ENCODE measurements at places on chromosomes 5 and 9.

GRCh38 chr9:3793971-3794383 is 268.2 kb upstream of the RFX3 start:
- DNase-seq, result no peak

GRCh38 chr9:113355040-113355596 is 5.8 kb downstream of the BSPRY start:
- DNase-seq, result no peak

- DNase-seq, result no peak
Measured at GRCh38 chr9:106753155-106753671, 109.8 kb upstream of the ZNF462 start.

GRCh38 chr5:72390836-72391235 is 70.7 kb downstream of the PTCD2 start:
- DNase-seq, result no peak

DNA sequence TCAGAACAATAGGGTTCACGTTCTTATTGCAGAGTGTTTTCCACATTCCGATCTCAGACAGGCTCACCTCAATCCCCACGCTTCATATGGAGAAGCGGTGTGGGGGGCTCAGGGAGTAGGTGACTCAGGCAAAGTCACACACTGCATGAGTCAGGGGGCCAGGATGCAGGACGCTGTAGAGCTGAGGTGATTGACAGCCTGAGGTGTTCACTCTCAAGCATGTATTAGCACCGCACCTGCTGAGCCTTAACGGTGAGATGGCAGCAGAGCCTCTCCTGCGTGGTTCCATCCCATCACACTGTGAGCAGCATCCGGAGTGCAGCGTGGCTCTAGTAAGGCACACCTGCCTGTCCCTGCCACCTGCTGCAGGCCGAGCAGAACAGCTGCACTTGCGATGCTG is 194.0 kb downstream of the IRX2 start:
- DNase-seq, result no peak

DNA sequence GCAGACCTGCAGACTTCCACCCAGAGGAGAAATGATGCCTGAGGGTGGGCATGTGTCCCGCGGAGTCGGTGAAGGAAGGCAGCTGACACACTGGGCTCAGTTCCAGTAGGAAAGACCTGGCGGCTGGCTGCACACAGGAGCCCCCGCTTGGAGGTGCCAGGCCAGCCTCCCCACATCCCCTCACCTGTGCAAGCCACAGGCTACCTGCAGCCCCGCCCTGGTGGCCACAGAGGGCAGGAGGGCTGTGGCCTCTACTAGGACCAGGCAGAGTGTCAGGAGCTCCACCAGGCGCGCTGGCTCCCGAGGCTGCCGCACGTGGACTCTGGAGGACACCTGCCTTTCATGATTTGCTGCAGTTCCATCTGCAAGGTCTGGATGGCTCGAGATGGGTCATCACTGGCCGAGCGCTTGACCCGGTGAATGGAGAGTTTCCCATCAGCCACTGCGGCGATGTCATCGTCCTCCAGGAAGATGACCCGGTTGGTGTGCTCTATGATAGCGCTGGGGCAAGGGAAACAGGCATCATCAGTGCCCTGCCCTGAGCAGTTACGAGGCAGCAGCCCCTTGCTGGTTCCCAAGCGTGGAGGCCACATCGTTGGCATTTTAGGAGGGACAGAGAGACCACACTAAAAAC is 26.7 kb upstream of the MAPK9 start:
- DNase-seq, result no peak

GRCh38 chr9:105278751-105279150 is 34.3 kb downstream of the SLC44A1 start:
- DNase-seq, result no peak

- no peak for DNase-seq
Measured at GRCh38 chr5:57955511-57955910, 472.9 kb upstream of the ACTBL2 start.

GRCh38 chr5:75335952-75336614 is 937 bp upstream of the HMGCR start:
- no peak for DNase-seq

DNA sequence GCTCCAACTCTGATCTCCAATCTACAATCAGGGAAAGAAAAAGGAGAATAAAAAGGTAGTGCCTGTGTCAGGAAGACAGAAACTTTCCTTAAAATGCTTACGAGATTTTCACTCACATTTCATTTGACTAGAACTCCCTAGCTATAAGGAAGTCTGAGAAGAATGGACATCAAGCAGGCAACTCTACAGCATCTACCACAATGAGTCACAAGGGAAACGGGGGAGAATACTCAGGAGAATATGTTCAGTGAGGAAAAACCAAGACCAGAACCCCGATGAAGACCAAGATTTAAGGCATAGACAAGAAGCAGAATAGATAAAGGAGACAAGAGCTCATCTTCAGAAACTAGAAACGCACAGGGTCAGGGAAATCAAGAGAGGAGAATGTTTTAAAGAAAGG is 9.0 kb upstream of the SETD9 start:
- DNase-seq, result no peak

GRCh38 chr9:77170991-77171699 is 6.2 kb upstream of the VPS13A start:
- DNase-seq, result no peak

- DNase-seq, result no peak
Measured at GRCh38 chr9:31034311-31034710, 1350.1 kb upstream of the ACO1 start.

GRCh38 chr9:38195737-38196161 is 126.7 kb upstream of the SHB start:
- DNase-seq, result no peak

- DNase-seq, result no peak
Measured at GRCh38 chr9:27548055-27548741, 18.6 kb upstream of the MOB3B start.

DNA sequence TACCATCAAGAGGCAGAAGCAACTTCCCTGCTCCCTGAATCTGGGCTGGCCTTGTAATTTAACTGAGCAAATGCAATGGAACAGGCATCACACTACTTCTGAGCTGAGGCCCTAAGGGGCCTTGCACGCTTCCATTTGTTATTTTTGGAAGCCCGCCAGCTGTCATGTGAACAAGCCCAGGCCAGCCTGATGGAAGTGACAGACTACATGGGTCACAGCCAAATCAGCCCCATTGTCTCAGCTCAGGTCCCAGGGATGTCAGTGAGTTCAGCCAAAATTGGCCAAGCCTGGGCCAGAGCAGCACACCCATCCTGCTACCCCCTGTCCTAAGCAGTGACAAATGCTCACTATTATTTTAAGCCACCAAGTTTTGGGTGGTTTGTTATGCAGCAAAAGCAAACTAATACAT is 72.8 kb downstream of the PRRT1B start:
- DNase-seq, result no peak

DNA sequence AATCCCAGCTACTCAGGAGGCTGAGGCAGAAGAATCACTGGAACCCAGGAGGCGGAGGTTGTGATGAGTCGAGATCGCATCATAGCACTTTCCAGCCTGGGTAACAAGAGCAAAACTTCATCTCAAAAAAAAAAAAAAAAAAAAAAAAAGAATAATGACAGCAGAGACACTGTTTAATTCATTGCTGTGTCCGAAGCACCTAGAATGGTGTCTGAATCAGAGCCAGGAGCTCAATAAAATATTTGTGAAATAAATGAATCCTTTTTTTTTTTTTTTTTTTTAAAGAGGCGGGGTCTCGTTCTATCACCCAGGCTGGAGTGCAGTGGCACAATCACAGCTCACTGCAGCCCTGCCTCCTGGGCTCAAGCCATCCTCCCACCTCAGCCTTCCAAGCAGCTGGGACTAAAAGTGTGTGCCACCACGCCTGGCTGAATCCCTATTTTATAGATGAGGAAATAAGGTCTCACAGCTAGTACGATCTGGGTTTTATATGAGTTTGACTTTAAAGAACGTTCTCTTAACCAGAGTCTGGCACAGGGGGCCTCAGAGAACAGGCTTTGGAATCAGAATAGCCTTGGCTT is 47.8 kb downstream of the THOC3 start:
- no peak for DNase-seq

GRCh38 chr5:151451626-151452520 is 4.5 kb downstream of the SLC36A1 start:
- DNase-seq, result no peak

- no peak for DNase-seq
Measured at GRCh38 chr5:55668356-55668755, 43.8 kb downstream of the SLC38A9 start.

DNA sequence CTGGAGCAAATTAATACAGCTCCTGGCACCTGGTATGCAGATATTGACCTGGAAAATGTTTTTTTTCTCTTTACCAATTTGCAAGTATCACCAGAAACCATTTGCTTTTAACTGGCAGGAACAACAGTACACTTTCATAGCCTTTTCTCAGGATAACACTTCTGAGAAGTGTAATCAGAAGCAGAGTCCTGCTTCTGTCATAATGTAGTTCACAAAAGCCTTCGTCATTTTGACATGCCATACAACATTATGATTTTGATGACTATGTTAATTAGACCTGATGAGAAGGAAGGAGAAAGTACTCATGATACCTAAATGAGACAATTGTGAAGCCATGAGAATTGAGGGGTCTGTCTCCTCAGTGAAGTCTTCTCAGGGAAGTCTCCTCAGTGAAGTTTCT is 41.1 kb upstream of the CARTPT start:
- DNase-seq, result no peak

DNA sequence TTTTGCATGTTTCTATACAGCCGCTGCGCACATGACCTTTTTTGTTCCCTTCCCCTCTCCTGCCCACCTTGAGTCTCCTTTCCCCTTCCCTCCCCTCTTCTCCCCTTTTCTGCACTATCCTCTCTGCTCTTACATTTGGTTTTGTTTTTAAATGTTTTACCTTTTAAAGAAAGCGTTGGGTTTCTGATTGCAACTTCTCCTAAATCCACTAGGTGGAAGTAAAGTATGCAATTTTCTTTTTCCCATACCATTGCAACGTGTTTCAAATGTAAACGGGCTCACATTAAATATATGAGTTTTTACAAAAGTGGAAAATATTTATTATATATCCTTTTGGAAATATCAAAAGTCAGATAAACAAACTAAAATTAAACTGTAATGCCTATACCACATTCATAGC is 500.9 kb downstream of the DIRAS2 start:
- DNase-seq, result no peak

- no peak for DNase-seq
Measured at GRCh38 chr5:87069974-87070608, 197.6 kb upstream of the RASA1 start.

DNA sequence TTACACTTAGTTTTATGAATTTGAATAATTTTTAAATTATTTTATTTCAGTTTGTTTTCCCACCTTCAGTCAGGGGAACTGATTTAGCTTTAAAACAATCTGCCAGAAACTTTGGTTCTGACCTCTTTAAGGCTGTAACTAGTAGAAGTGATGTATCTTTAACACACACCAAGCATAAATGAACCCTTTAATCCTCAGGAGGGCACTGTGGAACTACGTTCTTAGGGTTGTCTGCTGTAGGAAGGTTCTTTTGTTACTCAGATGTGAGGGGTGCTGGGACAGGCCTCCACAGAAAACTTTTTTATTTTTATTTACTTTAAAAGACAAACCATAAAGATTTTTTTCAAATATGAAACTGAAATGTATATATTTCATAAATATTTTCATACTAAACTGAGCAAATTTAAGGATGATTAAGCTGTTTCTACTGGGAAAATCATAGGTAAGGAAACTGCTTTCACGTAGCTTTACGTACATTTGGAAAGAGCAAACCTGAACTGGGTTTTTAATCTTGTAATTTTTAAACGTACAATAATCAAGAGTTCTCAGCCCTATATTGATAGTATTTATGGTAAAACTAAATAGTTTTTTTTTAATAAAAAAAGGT is 5.3 kb downstream of the KLF4 start:
- no peak for DNase-seq

DNA sequence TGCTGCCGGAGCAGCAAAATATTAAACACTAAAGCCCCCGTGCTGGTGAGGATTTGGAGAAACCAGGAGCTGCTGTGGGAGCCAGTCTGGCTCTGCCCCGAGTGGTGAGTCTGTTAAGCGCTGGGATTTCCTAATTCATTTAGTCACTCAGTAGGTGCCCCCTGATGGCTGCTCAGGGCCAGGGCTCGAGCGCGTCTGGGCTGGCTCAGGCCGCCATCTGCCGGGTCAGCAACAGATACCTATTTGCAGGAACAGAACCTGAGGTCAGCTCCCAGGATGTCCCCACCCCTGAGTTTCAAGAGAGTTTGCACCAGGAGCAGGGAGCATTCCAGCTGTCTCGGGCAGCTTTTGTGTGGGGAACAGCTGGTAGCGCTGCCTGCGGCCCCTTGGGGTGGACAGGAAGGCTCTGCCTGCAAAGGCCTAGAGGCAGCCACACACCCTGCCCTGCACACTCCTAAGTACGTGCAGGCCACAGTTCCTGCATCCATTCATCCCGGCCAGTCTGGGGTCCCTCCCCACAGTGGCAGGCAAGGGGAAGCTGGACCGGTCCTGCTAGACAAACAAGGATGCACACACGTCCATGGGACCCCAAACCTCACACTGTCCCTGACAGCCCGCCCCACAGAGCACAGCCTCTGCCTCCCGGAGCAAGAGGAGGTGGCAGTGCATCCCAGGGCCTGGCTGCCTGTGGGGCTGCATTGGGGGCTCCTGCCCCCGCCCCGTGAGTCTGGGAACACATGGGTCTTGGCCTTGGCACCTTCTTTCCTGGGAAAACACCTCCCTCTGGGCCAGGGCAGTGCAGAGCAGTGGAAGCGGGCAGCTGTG is 83.7 kb downstream of the ADAMTS2 start:
- DNase-seq, result no peak

- no peak for DNase-seq
Measured at GRCh38 chr5:123039673-123040072, 3.1 kb upstream of the PPIC start.

DNA sequence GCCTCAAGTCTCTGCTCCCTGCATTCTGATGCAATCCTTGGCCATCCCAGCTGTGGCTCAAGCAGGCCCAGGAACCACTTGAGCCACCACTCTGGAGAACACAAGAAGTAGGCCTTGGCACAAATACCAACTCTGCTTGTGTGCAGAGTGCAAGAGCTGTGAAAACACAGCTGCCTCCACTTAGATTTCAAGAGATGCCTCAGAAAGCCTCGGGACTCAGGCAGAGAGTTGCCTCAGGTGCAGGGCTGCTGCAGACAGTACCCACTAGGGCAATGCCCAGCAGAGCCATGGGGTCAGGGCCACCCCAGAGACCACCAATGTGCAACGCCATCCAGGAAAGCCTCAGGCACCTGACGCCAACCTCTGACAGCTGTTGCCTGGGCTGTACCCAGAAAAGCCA is 82.4 kb downstream of the FREM1 start:
- DNase-seq, result no peak

- no peak for DNase-seq
Measured at GRCh38 chr9:12290166-12290869, 402.9 kb upstream of the TYRP1 start.

GRCh38 chr5:86879086-86879485 is 261.3 kb downstream of the COX7C start:
- DNase-seq, result no peak

GRCh38 chr5:6961837-6962635 is 248.8 kb downstream of the TENT4A start:
- no peak for DNase-seq

DNA sequence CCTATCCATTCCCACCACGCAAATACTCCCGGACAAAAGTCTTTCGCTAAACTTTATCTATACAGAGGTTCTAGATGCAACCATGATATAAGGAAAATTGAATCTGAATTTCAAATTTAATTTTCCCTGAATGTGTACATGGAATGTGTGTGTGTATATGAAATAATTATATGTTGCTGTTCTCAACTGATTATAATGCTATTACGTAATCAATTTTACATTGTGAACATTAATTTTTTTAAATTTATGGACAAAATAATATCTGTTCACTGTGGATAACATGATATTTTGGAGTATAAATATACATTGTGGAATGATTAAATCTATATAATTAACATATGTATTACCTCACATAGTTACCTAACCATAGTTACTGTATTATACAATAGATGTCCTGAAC is 1250.6 kb downstream of the EFNA5 start:
- DNase-seq, result no peak
